ENCODE measurements at places on chromosomes 2 and 18.

DNA sequence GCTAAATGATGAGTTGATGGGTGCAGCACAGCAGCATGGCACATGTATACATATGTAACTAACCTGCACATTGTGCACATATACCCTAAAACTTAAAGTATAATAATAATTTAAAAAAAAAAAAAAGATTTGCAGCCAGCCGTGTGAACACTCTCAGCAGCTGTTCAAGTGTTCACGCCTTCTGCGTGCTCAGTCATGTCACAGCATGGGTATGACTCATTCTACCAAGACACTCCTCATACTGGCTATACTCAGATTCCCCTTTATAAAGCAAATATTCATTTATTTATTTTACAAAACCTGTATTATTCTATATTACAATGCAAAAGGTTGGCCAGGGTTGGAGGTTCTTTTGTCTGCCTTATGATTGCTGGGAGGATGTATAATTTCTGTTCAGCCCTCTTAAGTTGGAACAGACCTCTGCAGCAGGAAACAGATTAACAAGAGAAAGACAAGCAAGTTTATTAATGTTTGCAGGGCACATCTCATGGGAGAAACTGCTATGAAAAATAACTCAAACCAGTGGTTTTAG lies 1230.6 kb upstream of the CHAC2 start:
- DNase-seq = no peak

- DNase-seq = no peak
Observed at GRCh38 chr2:74373221-74373676, 6.9 kb downstream of the DCTN1 start.

DNA sequence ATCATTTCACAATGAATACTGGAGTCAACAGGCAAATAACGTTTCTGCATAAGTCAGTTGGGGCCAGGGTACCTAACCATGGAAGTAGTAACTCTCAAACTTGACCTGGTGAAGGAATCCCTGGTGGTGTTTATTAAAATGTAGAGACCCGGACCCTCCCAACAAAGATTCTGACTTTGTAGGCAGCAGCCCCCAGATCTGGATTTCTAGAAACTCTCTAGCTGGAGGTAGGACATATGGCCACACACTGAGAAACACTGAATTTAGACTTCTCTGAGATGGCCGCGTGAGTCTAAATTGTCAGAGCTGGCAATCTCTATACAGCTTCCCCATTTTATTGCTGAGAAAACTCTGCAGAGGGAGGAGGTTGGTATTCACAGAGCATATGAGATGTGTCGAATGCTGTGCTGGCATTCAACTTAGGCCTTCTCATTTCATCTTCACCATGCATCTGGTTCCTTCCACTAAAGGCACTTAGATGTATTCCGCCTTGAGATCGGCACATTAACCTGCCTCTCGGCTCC lies 278.1 kb downstream of the CYRIA start:
- no peak for DNase-seq

- no peak for DNase-seq
Observed at GRCh38 chr2:110869472-110870446, 137.4 kb downstream of the ACOXL start.

- DNase-seq = no peak
Observed at GRCh38 chr2:167134381-167135072, 246.2 kb downstream of the XIRP2 start.

DNA sequence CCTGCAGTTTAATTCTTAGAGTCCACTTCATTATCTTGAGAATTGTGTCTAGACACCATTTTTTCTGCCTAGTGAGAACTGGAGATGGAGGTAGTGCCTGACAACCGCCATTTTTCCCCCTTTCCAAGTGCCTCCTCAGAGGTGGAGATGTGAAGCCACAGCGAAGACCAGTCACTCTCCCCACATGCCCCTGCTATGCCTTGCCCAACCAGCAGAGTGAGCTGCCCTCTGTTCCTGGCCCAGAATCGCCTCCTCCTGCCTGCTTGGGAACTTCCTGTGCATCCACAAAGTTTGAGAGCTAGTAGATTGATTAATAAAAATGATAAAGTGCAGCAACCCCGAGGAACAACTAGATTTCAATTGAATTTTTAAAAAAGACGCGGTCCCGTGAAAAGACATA lies 123.3 kb downstream of the CLIP4 start:
- no peak for DNase-seq

GRCh38 chr2:98771721-98772524 lies 41.0 kb upstream of the MGAT4A start:
- no peak for DNase-seq

DNA sequence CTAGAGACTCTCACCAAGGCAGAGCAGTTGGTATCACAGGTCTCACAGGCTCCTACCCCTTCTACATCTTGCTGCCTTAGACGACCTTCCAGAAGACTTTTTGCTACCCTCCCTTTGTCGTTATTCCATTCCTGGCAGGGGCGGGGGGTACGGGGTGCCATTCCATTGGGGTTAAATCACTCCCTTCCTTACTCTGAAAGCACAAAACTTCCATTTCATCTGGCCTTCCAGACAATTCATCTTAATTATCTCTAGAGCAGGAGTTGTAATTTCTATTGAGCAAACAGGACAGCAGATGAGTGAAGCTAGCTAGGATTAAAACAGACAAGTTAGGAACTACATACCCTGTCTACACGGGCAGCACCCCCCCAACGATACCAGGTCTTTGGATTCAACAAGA lies 276.2 kb upstream of the TANK start:
- DNase-seq = no peak

DNA sequence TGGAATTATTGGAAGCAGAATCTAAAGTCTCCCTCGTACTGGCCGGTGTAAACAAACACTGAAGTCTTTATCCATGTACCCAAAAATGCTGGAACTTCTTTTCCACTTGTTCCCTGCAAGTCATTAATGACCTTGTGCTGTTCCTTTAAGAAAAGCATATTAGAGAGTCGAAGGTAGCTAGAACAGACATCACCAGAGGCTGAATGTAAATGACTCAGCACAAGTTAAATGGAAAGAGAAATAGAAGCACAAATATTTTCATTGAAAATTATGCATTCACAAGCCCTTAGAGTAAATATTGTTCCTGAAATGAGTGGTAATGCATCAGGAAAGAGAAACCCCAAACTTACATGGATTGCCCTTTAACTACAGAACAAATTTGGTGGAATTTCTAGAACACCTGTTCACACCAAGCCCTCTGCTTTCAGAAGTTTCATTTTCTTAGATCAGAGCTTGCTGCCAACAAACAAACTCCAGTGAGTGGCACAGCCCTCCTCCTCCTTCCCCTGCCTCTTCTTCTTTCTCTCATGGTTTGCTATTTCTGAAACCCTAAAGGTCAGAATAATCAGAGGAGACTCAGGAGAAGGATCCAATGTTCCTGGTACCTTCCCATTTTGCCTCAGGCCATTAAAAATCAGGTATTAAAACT lies 264.3 kb downstream of the TXNL1 start:
- DNase-seq = no peak

DNA sequence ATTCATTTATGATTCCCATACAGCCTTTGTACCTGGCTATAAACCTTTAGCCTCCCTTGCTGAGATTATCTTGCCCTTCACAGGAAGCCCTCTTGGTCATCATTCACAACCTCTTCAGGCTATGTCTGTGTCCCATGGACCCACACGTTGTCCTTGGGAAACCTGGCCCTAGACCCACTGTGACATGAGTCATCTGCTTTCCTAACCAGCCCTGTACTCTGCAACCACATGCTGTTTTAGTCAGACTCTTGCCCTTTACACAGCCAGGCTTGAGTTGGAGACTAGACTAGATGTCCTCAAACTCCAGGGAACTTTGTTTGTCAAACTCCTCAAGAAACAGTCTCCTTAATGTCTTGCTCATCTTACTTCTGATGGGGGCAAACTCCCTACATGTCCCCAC lies 229.3 kb upstream of the ZSWIM2 start:
- DNase-seq = no peak

- no peak for DNase-seq
Observed at GRCh38 chr2:52686935-52687334, 1080.7 kb upstream of the CHAC2 start.

DNA sequence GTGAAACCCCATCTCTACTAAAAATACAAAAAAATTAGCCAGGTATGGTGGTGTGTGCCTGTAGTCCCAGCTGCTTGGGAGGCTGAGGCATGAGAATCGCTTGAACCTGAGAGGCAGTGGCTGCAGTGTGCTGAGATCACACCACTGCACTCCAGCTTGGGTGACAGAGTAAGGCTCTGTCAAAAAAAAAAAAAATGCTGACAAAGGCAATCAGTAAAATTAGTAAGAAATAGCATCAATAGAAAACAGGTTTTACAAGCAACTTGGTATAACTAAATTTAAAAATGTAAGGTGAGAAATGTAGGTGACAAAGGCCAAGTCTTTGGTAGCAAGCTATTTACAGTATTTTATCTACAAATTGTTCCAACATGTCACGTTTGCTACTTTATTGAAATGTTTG lies 421.4 kb upstream of the RGPD4 start:
- no peak for DNase-seq

GRCh38 chr2:70870790-70871189 lies 35.2 kb upstream of the CD207 start:
- no peak for DNase-seq

DNA sequence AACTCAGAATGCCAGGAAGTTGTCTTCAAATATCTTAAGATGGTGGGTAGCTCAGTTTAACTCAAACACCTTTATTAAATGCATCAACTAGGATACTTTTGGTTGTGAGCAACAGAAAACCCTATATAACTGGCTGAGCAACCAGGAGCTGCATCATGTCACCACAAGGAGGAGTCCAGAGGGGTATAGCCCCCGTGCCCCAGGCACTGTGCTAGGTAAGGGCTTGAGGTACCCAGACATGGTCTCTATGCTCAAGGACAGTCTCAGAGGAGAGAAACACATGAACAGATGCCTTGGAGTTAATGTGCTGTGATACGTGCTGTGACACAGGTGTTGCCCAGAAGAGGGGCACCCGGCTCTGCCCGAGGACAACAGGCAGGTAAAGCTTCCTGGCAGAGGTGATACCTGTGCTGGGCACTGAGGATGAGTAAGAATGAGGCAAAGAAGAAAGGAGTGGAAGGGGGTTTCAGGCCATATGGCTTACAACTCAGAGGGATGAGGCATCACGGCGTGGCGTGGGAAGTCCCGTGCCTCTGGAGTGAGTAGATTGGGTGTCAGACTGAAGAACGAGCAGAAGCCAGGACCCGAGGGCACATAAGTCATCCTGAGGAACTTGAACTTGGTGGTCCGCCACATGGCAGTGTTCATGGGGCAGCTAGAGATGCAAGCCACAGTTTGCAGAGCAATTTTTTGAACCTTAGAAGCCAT lies 32.0 kb upstream of the CAB39 start:
- DNase-seq = no peak

- DNase-seq = no peak
Observed at GRCh38 chr2:218404351-218405085, 4.8 kb downstream of the CTDSP1 start.

DNA sequence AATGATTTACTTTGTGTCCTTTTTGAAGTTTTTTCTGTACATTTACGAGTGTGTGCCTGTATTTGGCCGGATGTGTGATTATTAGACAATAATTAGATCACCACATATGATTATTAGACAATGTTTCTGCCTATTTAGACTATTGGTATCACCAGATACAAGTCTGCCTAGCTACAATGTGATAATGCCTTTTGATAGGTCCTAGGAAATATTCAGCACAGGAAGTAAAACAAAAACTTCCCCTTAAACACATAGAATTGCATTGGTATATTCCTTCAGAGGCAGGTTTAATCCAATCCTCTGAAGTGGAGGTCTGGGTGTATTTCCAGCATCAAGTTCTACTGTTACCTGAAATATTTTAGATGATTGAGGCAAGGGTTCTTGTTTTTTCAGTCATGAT lies 275.1 kb downstream of the TGIF1 start:
- no peak for DNase-seq

GRCh38 chr2:156192468-156192867 lies 140.1 kb downstream of the NR4A2 start:
- no peak for DNase-seq

DNA sequence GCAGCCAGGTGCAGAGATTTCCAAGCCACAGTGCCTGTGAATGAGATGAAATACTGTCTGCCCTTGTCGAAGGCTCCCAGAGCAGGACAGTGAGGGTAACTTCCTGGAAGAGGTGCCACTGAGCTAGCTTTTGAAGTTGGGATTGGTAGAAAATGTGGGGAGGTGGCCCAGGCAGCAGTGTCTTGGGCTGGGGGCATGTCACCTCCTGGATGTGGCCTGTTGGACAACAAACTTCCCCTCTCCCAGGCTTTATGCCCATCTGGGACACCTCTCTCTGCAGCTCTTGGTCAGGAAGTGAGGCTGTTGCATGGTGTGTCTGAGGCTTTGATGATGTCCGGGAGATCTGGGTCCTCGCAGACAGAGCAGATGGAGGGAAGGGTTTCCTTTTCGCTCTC lies 151.4 kb downstream of the DYSF start:
- DNase-seq = no peak

DNA sequence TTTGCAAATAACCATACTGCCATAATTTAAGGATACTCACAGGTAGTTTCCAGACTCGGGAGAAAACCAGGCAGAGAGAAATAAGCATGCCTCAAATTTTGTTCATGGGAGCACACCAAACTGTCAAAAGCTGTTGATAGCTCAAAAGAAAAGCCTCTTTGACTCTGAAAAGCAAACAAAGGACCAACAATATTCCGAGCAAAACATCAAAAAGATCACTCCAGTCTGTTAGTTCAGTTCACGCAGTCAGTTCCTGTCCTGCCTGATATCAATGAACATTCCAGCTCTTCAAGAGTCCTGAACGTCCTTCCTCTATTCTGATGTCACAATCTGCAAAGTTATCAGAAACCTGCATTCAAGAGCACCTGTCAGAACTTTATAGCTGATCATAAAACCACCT lies 78.7 kb downstream of the RRM2 start:
- no peak for DNase-seq

- DNase-seq = no peak
Observed at GRCh38 chr2:240642806-240643092, 17.5 kb downstream of the GPR35 start.

DNA sequence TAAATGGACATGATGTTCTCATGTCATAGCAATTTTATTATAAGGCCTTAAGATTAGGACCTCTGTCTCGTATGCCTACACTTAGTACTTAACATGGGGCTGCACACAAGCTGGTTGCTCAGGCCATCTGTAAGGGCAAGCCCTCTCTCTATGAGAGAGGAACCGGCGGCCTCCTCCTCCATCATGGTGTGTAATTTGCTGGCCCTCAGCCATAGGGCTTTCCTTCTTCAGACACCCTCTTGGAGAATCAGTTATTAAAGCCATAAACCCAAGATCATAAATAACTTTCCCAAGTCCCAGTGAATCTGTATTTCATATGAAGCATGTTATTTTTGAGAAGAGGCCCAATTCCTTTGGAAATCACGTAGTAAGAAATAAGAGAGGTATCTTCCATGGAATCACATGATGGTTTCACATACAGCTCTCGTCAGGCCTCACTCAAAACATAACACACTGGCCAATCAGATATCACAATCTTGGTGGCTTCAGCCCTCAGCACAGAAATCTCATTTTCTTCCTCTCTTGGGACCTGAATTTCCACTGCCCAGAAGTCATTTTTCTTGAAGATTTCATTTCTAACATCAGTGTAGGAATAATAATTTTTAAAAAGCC lies 92.6 kb downstream of the RDH14 start:
- no peak for DNase-seq

Measured in activated CD8-positive, alpha-beta memory T cell treated with anti-CD3 and anti-CD28 coated beads for 48 hours (primary cell).